ENCODE measurements at places on chromosomes 11 and 22.
A peak's percentile ranks its signal among the peaks of the same experiment; 100 is the strongest.

DNA sequence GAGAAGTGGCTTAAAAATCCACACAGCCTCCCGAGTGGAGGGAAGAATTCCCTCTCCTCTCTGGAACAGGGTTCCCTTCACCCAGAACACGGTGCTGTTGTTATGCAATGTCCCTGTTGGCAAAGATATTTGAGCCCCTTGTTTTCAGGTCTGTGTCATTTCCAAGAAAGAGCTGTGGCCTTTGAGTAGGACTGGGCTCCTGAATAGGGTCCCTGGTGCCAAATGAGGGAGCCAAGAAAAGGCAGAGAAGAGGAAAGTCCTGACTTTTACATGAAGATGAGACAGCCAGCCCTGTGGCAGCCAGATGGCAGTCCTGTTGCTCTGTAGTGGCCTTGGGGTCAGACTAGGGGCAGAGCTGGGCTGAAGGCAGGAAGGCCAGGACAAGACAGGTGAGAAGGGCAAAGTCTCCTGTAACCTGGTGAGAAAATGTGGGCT, 51.2 kb upstream of the ELF5 start:
- no peak for DNase-seq

DNA sequence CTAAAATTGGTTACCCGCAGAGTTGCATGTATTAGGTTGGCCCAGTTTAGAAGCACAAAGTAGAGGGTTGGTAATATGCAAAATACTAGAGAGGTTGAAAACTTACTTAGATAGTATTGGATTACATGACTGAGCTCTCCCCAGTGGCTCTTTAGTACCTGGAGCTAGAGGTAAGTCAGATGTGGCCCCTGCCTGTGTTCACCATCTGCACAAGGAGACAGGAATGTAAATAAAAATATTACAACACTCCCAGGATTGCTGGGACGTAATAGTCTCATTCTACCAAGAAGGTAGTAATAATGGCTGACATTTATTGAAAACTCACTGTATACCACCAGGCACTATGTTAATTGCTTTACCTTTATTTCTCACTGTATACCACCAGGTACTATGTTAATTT, 129.6 kb downstream of the SLC17A6 start:
- no peak for DNase-seq

DNA sequence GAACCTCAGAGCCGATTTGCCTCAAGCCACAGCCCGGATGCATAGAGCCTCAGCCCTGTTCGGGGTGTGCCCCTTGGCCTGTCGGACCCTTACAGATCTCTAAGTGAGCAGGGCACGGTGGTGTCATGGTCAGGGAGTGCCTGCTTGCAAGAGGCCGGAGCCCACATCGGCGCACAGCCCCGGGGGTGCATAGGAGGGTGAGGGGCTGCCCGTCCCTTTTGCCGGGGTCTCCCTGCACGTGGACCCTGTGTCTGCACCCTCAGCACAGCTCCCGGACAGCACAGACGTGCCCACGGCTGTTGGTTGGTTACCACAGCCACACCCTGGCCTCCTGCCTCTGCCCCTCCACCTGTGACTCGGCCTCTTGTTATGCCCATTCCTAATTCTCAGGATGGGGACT, 6.5 kb downstream of the RAB36 start:
- no peak for DNase-seq

DNA sequence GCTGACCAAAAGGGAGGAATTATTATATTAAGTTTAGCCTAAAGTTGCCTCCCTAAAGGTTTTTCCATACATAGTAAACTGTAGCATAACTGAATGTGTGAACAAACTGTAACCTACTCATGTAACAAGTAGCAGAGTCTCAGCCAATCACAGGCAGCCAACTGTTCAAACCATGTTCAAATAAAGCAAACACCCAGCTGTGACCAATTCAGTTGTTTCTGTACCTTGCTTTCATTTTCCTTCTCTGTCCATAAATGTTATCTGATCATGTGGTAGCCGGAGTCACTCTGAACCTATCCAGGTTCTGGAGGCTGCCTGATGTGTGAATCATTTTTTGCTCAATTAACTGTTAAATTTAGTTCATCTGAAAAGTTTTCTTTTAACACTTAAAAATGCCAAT, 373.5 kb downstream of the GUCY1A2 start:
- no peak for DNase-seq

GRCh38 chr11:34232807-34233206, 125.0 kb downstream of the ABTB2 start:
- DNase-seq: no peak

DNA sequence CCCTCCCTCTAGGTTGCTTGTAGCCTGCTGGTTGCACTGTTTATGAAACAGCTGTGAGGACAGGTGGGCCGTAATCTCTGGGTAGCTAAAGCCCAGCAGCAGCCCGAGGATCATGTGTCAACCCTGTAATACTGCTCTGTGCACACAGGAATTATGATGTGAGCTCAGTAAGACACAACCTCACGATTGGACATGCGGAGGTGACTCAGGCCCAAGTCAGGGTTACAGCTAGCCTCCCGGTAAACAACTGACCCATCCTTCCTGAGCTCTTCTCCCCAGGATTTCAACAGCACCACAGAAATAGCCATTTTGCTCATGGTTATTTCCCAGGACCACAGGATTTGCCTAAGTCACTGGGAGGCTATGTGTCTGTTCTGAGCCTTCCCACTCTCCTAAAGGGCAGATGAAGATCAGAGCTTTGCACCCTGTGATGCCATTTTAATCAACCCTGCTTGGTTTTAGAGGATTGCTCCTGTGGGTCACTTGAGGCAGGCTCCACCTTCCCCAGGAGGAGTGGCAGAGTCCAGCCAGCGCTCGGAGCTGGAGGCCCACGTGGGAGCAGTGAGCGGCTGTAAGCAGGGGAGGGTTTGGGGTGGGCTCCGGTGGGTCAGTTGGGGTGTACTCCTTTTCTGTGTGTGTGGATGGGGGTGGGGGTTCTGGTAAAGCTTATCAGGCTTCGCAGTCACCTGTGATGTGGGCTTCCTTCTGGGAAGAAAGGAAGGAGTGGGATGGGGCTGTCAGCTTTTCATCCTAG, at the start of gene AMPD3:
AMPD3 (plus strand) TSS at position 387 of the 754 bp plus-strand sequence. CDS start 6,256 bp downstream, outside the sequence.
- DNase-seq: peak; percentile 51

- no peak for DNase-seq
Observed at GRCh38 chr22:44304354-44304753, 8.4 kb downstream of the SHISAL1 start.

DNA sequence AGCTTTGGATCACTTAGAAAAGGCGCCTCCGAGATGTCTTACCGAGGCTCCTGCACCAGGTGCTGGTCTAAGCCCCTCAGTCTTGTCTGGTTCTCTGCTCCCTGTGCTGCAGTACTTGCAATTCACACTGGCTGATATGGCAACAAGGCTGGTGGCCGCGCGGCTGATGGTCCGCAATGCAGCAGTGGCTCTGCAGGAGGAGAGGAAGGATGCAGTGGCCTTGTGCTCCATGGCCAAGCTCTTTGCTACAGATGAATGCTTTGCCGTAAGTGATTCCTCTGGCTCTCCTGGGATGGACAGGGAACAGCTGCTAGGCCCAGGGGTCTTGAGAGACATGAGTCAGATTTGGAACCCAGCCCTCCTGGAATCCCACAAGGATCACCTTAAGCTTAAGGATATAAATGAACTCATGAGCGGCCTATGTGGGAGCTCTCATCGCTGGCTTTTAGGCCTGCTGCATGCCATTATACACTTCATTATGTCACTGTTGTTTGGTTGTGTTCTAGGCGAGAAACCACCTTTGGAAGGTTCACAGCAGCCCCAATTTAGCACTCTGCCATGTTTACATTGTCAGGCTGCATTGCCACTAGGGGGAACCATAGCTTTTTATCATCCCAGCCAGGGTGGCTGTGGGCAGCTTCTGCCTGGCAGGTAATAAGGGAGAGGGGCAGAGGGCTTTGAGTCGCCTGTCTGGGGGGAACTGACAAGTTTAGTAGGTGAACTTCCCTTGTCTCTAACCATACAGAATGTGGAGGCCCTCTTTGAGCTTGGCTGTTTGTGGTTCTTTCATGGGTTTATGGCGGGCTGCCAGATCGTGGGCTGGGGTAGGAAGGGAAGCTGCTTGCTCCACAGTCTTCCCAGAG, 8.5 kb downstream of the ACAD8 start:
- DNase-seq: peak; percentile 63

- DNase-seq: no peak
Observed at GRCh38 chr11:131240421-131240820, 130.0 kb upstream of the NTM start.

- no peak for DNase-seq
Observed at GRCh38 chr11:32939866-32940265, 47.3 kb downstream of the QSER1 start.

- DNase-seq: no peak
Observed at GRCh38 chr11:12165237-12165875, 55.0 kb downstream of the MICAL2 start.
